ENCODE measurements at places on chromosomes 11 and 22. TPM values are rescaled to one million over a fixed set of nuclear protein-coding genes. Genes with fewer than 3 reads are reported as not detected.

The ADM gene
- polyA plus RNA-seq: not detected

The RBFOX2 gene
- polyA plus RNA-seq: 99.6 TPM

The SCN3B gene
- polyA plus RNA-seq: 42.9 TPM

The LRRC74B gene
- polyA plus RNA-seq: not detected

The RFPL2 gene
- polyA plus RNA-seq: 6.4 TPM

The CXCR5 gene
- polyA plus RNA-seq: not detected

The RAB1B gene
- 12.7 TPM for polyA plus RNA-seq

Data from Purkinje cell (primary cell).